ENCODE measurements at places on chromosomes 7 and 10.

GRCh38 chr10:17725703-17726102 lies 26.3 kb upstream of the TMEM236 start:
- DNase-seq, result no peak

- DNase-seq, result peak; percentile 62
Measured at GRCh38 chr10:128210215-128211063, 84.2 kb upstream of the MKI67 start.

DNA sequence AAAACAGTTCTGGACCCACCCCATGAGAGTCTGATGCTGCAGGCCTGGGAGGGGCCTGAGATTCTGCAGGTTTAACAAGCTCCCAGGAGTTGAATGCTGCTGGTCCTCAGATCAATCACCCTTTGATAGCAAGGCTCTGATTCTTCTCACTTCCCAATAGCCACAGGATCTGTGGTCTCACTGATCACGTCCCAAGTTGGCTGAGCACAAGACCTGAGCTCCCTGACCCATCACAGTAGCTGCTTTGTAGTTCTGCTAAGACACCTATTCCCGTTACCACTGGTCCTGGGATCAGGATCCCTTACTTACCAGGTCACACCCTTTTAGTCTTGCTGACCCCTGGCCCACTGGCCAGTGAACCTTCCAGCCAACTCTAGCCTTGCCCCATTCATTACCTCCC lies 372.8 kb downstream of the PHTF2 start:
- DNase-seq, result no peak

GRCh38 chr7:150793569-150794238 lies 6.5 kb downstream of the TMEM176B start:
- no peak for DNase-seq

DNA sequence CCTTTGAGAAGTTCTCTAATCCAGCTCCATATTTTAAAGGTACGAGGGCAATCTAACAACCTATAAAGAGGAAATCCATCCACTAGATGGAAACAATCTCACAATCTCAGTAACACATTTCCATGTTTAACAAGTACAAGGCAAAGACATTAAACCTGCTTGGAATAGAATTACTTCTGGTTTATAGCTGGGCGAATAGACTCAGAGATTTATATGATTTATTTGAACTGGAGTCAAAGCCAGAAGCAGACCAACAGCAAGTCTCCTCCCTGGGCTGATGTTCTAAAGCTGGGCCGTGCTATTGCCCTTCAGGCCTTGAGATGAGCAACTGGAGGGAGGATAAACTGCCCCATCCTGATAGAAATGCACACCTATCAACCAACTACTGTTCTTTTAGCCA lies 25.3 kb downstream of the SLC26A3 start:
- DNase-seq, result no peak

DNA sequence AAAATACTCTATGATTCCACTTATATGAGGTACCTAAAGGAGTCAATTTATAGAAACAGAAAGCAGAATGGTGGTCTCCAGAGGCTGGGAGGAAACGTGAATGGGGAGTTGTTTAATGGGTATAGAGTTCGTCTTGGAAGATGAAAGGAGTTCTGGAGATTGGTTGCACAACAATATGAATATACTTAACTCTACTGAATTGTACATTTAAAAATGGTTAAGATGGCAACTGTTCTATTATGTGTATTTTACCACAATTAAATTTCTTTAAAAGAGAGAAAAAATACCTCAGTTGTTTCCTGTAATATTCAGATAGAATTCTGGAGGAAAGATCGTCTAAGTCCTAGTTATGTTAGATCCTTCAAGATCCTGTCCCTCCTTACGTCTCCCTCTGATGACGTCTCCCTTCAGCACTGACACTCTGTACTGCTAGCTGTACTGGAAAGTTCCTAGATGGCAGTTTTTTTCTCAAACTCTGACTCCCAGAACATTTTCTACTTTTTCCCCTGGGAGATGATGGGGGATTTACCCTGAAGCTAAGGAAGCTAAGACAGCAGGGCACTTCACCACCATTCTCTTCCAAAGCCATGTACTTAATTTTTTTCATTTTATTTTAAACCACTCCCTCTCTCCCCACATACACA lies 53.2 kb upstream of the CAV2 start:
- DNase-seq, result no peak

DNA sequence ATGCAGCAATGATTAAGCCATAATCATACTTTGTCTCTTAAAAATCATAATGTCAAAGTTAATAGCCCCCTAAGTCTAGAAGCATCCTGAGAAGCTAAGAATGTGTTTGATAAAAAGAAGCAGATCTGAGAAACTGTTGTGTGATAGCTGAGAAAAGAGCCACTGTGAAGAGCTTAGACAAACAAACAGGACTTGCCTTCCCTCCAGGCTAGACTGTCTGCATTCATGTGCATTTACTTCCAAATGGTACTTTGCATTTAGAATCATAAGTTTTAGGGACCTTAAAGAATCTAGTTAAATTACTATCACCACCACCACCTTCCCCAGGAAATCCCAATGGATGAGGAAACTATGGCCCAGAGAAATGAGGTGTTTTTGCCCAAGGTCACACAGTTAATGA lies 62.7 kb upstream of the NFKB2 start:
- DNase-seq, result no peak

DNA sequence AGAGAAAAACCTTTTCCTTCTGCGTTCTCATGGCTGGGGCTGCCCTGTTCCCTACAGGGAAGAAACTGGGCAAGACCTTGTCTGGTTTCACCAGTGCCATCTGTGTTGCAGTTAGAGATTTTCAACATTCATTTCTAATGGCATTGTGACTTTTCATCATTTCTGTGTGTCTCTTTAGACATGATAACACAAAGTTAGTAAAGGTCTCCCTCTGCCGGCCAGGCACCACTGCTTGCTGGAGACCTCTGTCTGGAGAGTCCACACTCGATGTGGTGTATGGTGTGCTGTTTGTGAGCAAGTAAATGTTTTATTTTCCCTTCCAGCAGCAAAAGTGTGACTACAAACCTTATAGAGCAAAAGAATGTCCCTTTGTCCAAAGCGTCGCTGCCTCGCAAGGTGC lies 213.5 kb downstream of the PAXIP1 start:
- DNase-seq, result no peak

DNA sequence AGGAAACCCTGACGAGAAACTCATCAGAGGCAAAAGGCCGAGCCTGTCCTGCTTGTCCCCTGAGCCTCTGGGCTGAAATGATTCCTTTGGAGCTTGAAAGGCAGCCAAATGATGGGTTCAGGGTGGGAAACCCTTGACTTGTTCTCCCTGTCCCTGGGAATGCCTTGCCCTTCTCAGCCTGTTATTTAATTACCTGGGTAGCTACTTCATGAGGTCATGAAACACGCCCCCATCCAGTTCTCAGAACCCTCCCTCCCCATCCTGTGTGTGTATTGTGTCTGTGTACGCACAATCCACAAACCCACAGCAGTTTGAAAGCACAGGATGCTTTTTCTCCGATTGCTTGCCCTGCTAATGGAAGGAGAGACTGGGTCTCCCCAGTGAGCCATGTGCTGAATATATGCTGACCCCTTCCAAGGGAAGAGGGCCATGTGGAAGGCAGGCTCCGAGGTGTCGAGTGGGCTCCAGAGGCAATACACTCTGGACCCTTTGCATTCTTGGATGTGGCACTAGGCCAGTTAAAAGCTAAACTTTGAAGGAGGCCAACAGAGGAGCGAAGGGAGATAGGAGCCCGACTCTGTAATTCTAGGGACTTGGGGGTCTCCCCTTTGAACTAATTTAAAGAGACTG lies 10.6 kb downstream of the DUSP5 start:
- DNase-seq, result no peak

DNA sequence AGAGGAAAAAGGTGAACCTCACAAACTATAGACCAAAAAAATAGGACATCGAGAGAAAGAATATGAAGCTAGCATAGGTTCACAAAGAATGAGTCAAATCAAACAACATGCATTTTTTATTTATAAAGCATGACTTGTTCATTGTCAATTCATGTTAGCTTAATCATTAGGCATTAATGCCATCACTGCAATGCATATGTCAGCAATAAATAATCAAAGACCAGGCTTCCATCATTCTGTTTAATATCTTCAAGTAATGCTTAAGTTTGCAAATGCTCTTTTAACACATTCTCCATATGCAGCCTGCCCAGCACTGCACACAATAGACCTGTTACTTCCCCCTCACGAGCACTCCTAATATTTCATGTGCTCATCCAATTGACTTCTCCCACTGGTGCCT lies 8.9 kb upstream of the MAGI2 start:
- DNase-seq, result no peak

DNA sequence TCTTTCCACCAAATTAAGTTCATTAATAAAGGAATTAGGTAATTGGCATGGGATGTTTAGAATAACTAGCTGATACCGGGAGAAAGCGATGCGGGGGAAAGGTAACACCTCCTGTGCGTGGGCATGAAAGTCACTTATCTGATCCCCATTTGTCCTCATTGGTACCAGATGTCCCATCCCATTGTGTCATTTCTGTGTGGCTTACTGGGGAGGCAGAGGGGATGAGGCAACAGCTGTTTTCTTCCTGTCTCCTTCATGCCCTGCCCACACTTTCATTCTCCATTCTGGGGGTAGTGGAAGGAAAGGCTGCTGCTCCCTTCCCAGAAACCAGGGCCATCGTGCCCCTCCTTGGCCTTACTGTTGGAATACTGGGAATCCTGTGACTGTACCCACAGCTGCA lies 27.1 kb downstream of the EEPD1 start:
- no peak for DNase-seq

- no peak for DNase-seq
Measured at GRCh38 chr7:1846331-1847065, 176.4 kb downstream of the ELFN1 start.

GRCh38 chr10:114138581-114138980 lies 35.4 kb downstream of the CCDC186 start:
- DNase-seq, result no peak

DNA sequence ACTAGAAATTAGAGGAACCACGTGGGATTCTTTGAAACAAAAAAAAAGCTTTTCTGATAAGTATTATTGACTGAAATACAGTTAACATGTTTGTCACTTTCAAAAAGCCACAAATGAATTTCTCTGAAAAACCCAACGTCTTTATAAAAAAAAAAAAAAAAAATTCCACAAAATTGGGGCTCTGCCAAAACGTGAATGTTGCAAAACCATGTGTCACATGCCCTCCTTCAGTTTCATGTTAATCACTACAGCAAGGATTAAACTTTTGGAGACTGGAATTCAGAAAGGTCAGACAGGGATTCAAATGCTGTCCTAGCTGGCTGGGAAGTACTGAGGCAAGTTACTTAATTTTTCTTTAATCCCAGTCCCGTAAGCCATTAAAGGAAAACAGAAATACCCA lies 278.0 kb upstream of the KLF14 start:
- DNase-seq, result no peak

DNA sequence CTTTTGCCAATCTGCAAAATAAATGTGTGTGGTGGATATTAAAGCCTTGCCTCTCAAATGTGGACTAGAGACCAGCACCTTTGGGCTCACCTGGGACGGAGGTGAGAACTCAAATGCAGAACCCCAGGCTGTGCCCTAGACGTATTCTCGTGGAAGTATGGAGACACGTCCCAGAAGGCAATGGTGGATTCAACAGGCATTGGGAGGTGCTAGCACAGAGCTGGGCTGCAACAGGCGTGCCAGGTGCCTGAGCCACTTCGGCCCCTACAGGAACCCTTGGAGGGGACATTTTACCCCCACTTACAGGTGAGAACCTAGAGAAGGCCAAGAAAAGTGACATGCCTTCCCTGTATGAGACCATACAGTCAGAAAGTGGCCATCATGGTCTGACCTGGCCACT lies 12.2 kb downstream of the DDX56 start:
- DNase-seq, result no peak

DNA sequence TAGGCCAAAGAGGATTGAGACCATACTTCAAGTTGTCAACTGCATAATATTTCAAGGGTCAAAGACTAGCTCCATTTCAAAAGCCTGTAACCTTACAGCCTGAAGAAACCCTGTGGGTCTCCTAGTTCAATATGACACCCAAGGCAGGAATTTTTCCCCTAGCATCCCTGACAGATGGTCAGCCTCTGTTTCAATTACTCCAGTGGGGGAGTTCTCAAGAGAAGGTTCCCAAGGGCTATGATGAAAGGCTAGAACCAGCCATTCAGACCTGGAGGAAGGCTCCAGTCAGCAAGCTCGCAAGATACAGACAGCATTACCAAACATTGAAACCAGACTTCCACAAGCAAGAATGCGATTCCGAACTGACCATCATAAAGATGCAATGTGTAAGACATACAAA lies 1.6 kb downstream of the HTR7 start:
- DNase-seq, result no peak

DNA sequence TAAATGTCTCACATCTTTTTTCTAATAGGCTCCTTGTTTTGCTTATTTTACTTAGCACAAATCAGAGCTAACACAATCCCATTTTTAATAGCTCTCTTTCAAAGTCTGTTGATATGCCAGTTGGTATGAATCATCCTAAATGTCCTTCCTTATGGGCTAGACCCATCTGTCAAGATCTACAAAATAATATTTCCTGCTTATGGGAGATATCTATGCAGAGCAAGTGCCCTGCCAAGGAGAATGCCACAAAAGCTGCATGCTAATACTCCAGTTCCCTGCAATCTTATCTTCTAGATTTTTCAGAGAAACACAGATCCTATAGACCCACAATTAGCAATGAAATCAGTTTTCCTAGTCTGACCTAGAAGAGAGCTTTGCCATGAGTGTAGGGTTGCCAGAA lies 230.8 kb upstream of the NPVF start:
- no peak for DNase-seq

- DNase-seq, result no peak
Measured at GRCh38 chr7:30012757-30013156, 13.7 kb downstream of the FKBP14 start.

DNA sequence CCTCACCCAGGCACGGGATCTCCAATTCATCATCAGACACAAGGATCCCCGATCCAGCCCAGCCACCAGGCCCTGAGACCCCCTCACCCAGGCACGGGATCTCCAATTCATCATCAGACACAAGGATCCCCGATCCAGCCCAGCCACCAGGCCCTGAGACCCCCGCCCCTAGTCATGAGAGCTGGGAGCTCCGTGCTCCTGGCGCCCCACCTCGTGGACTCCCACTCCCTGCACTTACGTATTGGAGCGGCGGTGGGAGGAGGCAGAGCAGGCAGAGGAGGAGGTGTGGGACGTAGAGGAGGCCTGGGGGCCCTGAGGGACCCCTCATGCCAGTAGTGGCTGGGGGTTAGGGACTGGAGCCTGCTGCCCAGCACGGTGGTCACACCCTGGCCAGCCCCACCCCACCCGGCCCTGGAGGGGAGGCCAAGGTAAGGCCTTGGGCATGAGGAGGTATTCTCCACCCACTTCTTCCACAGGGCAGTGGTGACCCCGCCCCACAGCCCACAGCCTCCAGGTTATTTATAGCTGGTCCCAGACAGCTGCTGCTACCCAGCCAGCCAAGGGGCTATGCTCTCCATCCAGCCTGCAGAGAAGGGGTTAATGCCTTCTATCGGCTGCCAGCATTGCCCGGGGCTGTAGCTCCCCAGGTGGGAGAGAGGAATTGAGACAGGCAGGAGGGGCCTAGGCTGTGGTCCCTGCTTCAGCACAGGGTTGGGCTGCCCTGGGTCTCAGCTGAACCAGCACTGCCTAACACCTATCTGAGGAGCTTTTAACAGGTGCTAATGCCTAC lies 17.6 kb upstream of the CRHR2 start:
- DNase-seq, result no peak
